ENCODE measurements at places on chromosomes 12 and 14.

- DNase-seq = no peak
These were observed 14.5 kb downstream of the CCDC198 start for GRCh38 chr14:57479197-57479596.

- no peak for DNase-seq
These were observed 60.0 kb downstream of the BBS10 start for GRCh38 chr12:76288218-76288617.

DNA sequence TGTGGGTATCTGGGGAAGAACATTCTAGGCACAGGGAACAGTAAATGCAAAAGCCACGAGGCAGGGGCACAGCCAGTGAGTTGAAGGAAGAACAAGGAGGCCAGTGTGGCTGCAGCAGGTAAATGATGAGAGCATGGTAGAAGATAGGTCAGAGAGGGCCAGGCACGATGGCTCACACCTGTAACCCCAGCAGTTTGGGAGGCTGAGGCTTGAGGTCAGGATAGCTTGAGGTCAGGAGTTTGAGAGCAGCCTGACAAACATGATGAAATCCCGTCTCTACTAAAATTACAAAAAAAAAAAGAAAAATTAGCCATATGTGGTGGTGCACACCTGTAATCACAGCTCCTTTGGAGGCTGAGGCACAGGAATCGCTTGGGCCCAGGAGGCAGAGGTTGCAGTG, 86.7 kb upstream of the ESRRB start:
- DNase-seq = no peak

DNA sequence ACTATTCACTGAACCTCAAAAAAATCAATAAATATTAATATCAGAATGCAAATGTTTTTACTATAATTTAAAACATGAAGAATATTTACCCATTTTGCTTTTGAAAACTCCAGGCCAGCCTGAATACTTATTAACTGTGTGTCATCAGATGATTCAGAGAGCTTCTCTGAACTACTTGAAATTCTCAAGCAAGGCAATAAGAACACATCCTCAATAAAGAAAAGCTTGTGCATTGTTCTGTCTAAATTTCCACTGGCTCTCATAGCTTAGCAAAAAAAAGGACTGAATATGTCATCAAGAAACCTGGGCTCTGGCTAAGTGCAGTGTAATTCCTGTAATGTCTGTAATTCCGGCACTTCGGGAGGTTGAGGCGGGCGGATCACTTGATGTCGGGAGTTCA, 194.1 kb downstream of the BTG1 start:
- DNase-seq = no peak

GRCh38 chr14:59360923-59361794, 104.0 kb downstream of the GPR135 start:
- DNase-seq = peak; percentile 37

- no peak for DNase-seq
These were observed 63.3 kb downstream of the IGF1 start for GRCh38 chr12:102417055-102417454.

Data from NCI-H1436 treated with DMSO at 0.1 percent for 48 hours (cell line).